Ascending aorta (tissue), 2 donors: ENCODE measurements at places on chromosomes 5 and 9.

- H3K4me1 ChIP-seq: no peaks in the 10 kb centered on the region
- no peaks in the 10 kb centered on the region for H3K36me3 ChIP-seq
- DNase-seq: no peak
- H3K4me3 ChIP-seq: no peak overlapping the region
- no peak overlapping the region for H3K27ac ChIP-seq
Measured at GRCh38 chr5:135566422-135567400, 12.1 kb downstream of the CXCL14 start.

DNA sequence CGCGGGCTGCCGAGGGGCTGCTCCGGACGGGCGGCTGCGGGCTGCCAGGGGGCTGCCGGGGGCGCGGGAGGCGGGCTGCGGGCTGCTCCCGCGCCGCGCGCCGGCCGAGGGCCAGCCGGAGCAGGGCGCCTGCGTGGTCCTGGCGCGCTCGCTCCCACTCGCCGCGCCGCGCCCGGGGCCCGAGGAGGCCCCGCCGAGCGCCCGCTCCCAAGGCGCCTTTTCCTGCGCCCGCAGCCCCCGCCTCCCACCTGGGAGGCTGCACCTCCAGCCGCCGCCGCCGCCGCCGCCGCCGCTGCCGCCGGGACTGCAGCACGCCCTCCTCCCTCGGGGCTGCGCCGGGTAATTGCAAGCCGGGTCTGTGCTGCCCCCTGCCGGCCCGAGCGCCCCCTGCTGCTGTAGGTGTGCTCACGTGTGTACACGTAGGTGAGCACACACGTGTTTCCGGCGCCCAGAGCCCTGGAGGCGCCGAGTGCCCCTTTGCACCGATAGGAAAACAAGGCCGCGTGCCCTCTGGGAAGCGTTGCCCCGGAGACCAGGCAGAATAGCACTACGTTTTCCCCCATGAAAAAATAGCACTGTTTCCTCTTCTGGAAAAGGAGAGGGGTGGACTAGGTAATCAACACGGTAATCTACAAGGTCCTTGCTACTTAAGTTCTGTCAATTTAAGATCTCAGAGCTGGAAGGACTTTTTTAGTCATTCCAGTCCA is at the start of gene EPB41L4B:
Gene EPB41L4B (minus strand): TSS at position 318 of the 707 bp plus-strand sequence. CDS start 613 bp downstream, outside the sequence.
- peaks cover 3% of the 10 kb centered on the region for H3K4me1 ChIP-seq
- peaks cover 6% of the 10 kb centered on the region for H3K27me3 ChIP-seq
- peak; percentile 18 for DNase-seq
- no peaks in the 10 kb centered on the region for H3K36me3 ChIP-seq
- H3K4me3 ChIP-seq: peak within 1 kb of the TSS; percentile 68

- H3K4me3 ChIP-seq: peak overlapping the region; percentile 88
- DNase-seq: no peak
- no peaks in the 10 kb centered on the region for H3K27me3 ChIP-seq
- no peaks in the 10 kb centered on the region for H3K36me3 ChIP-seq
- no peaks in the 10 kb centered on the region for H3K4me1 ChIP-seq
- H3K27ac ChIP-seq: no peak overlapping the region
Measured at GRCh38 chr5:74641735-74642542, 1.4 kb upstream of the ENC1 start.

GRCh38 chr5:177146891-177147638 is 13.5 kb downstream of the NSD1 start:
- H3K36me3 ChIP-seq: peaks cover 55% of the 10 kb centered on the region
- H3K4me3 ChIP-seq: no peak overlapping the region
- no peaks in the 10 kb centered on the region for H3K27me3 ChIP-seq
- DNase-seq: peak; percentile 38

DNA sequence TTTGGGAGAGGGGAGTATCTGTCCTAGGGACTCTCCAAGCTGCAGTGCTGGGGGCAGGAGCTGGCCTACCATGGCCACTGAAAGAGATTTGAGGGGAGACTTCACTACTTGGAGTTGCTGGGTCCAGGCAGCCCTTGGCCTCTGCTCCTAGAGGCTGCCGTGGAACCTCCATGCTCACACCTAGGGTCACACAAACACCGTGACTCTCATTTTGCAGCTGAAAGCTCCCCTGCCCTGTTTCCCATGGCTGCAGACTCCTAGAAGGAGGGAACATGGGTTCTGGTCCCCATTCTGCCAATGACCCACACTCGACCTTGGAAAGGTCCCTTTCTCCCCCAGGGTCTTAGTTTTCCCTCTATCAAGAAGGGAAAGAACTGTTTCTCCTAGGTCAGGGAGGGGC is 147.1 kb upstream of the PPP1R26 start:
- no peak overlapping the region for H3K4me3 ChIP-seq
- H3K27ac ChIP-seq: no peak overlapping the region

DNA sequence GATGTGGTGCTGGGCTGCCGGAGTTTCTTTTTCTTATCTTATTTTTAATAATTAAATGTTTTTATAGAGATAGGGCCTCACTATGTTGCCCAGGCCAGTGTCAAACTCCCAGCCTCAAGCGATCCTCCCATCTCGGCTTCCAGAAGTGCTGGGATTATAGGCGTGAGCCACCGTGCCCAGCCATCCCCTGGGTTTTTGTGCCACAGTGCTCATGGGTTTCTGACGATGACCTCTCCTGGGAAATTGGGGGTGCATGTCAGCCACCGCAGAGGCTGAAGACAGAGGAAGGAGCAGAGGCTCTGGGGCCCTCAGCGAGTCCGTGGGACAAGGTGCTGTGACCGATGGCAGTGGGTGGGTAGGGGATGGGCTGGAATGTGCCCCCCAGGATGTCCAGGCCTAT is 14.4 kb downstream of the GPSM1 start:
- no peaks in the 10 kb centered on the region for H3K27me3 ChIP-seq
- peak overlapping the region; percentile 10 for H3K27ac ChIP-seq
- DNase-seq: no peak
- no peak overlapping the region for H3K4me3 ChIP-seq
- peaks cover 33% of the 10 kb centered on the region for H3K36me3 ChIP-seq
- peaks cover 23% of the 10 kb centered on the region for H3K4me1 ChIP-seq

- no peaks in the 10 kb centered on the region for H3K4me1 ChIP-seq
- no peak overlapping the region for H3K4me3 ChIP-seq
- H3K27ac ChIP-seq: no peak overlapping the region
- no peaks in the 10 kb centered on the region for H3K27me3 ChIP-seq
- no peak for DNase-seq
- H3K36me3 ChIP-seq: peaks cover 13% of the 10 kb centered on the region
Measured at GRCh38 chr5:83527221-83527620, 55.7 kb downstream of the VCAN start.

- H3K27ac ChIP-seq: no peak overlapping the region
- H3K36me3 ChIP-seq: no peaks in the 10 kb centered on the region
- H3K27me3 ChIP-seq: no peaks in the 10 kb centered on the region
- H3K4me1 ChIP-seq: no peaks in the 10 kb centered on the region
Measured at GRCh38 chr5:79172269-79172668, 60.7 kb downstream of the BHMT start.

- DNase-seq: no peak
- H3K4me3 ChIP-seq: no peak overlapping the region
- no peaks in the 10 kb centered on the region for H3K4me1 ChIP-seq
- no peak overlapping the region for H3K27ac ChIP-seq
Measured at GRCh38 chr5:86974955-86975354, 292.7 kb upstream of the RASA1 start.
